ENCODE measurements at places on chromosomes 12 and 14. TPM values are rescaled to one million over a fixed set of nuclear protein-coding genes. Genes with fewer than 3 reads are reported as not detected.

The GRIP1 gene
- 6.4 TPM for total RNA-seq

The CDCA3 gene
- total RNA-seq: 80.0 TPM

The IFI27 gene
- total RNA-seq: 1.4 TPM

The KRT73 gene
- not detected for total RNA-seq

The CFAP54 gene
- total RNA-seq: 1.1 TPM

The ACOT4 gene
- total RNA-seq: 2.0 TPM

The PRB2 gene
- not detected for total RNA-seq

The SIX1 gene
- total RNA-seq: 5.7 TPM

The CCDC91 gene
- 24.8 TPM for total RNA-seq

The STAC3 gene
- total RNA-seq: 0.56 TPM

The MORN3 gene
- 0.15 TPM for total RNA-seq

The RD3L gene
- total RNA-seq: not detected

The NAV3 gene
- total RNA-seq: 9.6 TPM

The DDN gene
- total RNA-seq: 0.50 TPM

The ENDOU gene
- total RNA-seq: not detected

The TMEM229B gene
- 0.20 TPM for total RNA-seq

The RERGL gene
- not detected for total RNA-seq

The C12orf54 gene
- not detected for total RNA-seq

The MLF2 gene
- total RNA-seq: 289 TPM

The CACNA1C gene
- total RNA-seq: 0.03 TPM

The RDH16 gene
- total RNA-seq: 0.39 TPM

The ARHGAP9 gene
- 0.60 TPM for total RNA-seq

The CEP290 gene
- total RNA-seq: 5.5 TPM

The GPR137C gene
- total RNA-seq: 0.15 TPM

The EIF2S3B gene
- total RNA-seq: 0.36 TPM

The TNFAIP2 gene
- 283 TPM for total RNA-seq

The CCDC196 gene
- not detected for total RNA-seq

The GLS2 gene
- total RNA-seq: 0.18 TPM

The KRT85 gene
- 0.05 TPM for total RNA-seq

The RNASE1 gene
- not detected for total RNA-seq

The DEGS2 gene
- 2.1 TPM for total RNA-seq

The CLEC4D gene
- total RNA-seq: not detected

The LRRC43 gene
- not detected for total RNA-seq

The GNB3 gene
- 1.1 TPM for total RNA-seq

The TMEM30B gene
- 0.25 TPM for total RNA-seq

The ISCU gene
- 86.6 TPM for total RNA-seq

The REM2 gene
- total RNA-seq: 0.34 TPM

The C12orf50 gene
- not detected for total RNA-seq

The DYNC1H1 gene
- 180 TPM for total RNA-seq

The SERPINA9 gene
- total RNA-seq: not detected

The HOXC10 gene
- 3.0 TPM for total RNA-seq

The KCNMB4 gene
- 0.35 TPM for total RNA-seq

The IGFBP6 gene
- total RNA-seq: 246 TPM

Measured in A549 treated with AZD2906 at 1 μM for 4 hours (cell line).